Neural crest cell (in vitro differentiated cells): ENCODE measurements at places on chromosomes 7 and 10. TPM values are rescaled to one million over a fixed set of nuclear protein-coding genes. Genes with fewer than 3 reads are reported as not detected.
A peak's percentile ranks its signal among the peaks of the same experiment; 100 is the strongest.

- no peaks in the 10 kb centered on the region for H3K36me3 ChIP-seq
- no peak overlapping the region for H3K4me3 ChIP-seq
- peak; percentile 44 for DNase-seq
- H3K4me1 ChIP-seq: peaks cover 14% of the 10 kb centered on the region
- no peaks in the 10 kb centered on the region for H3K27me3 ChIP-seq
- H3K27ac ChIP-seq: peak overlapping the region; percentile 93
Observed at GRCh38 chr7:129952086-129952652, 591 bp downstream of the UBE2H start.

- no peaks in the 10 kb centered on the region for H3K27me3 ChIP-seq
- H3K4me1 ChIP-seq: peaks cover 8% of the 10 kb centered on the region
- H3K36me3 ChIP-seq: peaks cover 9% of the 10 kb centered on the region
- H3K27ac ChIP-seq: no peak overlapping the region
Observed at GRCh38 chr10:101656890-101657289, 38.1 kb downstream of the FBXW4 start.

DNA sequence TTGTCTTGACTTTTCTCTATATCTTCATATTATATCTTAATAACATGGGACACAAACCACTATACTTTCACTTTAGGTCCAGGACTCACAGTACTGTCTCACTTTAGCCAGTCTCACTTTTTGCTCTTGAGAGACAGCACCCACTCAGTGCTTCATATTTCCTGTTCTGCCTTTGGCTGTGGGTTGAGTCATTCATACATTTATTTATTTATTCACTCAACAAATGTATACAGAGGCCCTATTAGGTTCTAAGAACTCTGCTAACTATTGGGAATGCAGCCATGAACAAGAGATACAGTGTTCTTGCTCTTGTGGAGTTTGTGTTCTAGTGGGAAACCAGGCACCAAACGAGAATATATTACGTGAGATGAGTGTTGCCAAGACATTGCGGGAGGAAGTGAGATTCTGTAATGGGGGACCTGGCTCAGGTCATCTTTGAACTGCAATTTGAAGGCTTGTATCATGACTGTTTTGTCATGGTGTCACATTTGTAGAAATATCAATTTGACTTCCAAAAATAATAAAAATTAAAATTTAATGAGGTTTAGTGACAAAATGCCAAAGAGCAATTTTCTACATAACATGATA is 190.1 kb downstream of the SDHAF3 start:
- no peaks in the 10 kb centered on the region for H3K27me3 ChIP-seq
- no peak overlapping the region for H3K27ac ChIP-seq
- no peak overlapping the region for H3K4me3 ChIP-seq
- no peaks in the 10 kb centered on the region for H3K4me1 ChIP-seq

Gene HOXA9
- total RNA-seq: 9.0 and 10.0 TPM in 2 replicates

Gene TAS2R3
- total RNA-seq: 1.8 and 2.2 TPM in 2 replicates

Gene ANKRD61
- 0.70 and 0.80 TPM in 2 replicates for total RNA-seq
